Hematopoietic multipotent progenitor cell treated with erythropoietin and hydrocortisone succinate and interleukin-3 and kit ligand, for 8 days (in vitro differentiated cells): ENCODE measurements at places on chromosomes 13 and 19.

GRCh38 chr13:110478405-110479214 lies 82.9 kb downstream of the RAB20 start:
- DNase-seq, result no peak

DNA sequence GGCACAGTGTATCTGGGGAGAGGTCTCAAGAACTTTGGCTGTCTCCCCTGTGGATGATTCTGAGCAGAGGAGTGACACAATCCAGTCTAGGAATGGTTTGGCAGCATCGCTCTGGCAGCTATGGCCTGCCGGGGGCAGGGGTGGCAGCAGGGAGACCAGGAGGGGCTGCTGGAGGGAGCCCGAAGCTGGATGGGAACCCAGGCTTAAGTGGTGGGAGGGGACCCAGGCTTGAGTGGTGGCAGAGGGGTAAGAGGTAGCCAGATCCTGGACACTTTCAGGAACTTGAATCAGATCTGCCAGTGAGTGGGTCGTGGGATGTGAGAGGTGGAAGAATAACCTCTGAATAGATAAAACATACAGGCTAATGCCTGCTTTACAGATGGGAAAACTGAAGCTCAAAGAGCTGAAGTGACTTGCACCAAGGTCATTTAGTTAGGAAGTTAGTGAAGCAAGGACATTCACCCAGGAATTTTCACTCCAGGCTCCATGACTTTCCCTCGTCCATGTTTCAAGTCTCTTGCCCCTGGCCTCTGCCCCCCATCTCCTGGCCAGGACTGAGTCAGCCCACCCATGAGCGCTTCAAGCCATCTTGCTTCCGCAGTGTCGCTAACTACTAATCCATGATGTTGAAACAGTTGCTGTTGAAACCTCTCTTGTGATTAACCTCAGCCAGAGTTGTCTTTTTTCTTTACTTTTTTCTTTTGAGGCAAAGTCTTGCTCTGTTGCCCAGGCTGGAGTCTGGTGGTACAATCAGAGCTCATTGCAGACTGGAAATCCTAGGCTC lies 29.9 kb upstream of the C1QTNF9 start:
- no peak for DNase-seq

GRCh38 chr13:29067306-29067945 lies 247.3 kb downstream of the MTUS2 start:
- no peak for DNase-seq

GRCh38 chr19:38394488-38394887 lies 6.0 kb downstream of the SPRED3 start:
- DNase-seq, result peak; percentile 58

- DNase-seq, result peak; percentile 5
Observed at GRCh38 chr13:89925107-89925506, 1422.4 kb upstream of the MIR17HG start.

GRCh38 chr13:34263681-34264080 lies 445.7 kb downstream of the RFC3 start:
- DNase-seq, result no peak
